ENCODE measurements at places on chromosomes 3 and 15. TPM values are rescaled to one million over a fixed set of nuclear protein-coding genes. Genes with fewer than 3 reads are reported as not detected.
A peak's percentile ranks its signal among the peaks of the same experiment; 100 is the strongest.

GRCh38 chr3:113947372-113948014 is at the start of gene ZDHHC23:
Gene ZDHHC23 (plus strand): TSS chr3:113948013. CDS start chr3:113948803, 790 bp downstream.
- H3K4me3 ChIP-seq: peak within 1 kb of the TSS; percentile 60
- H3K27ac ChIP-seq: no peak within 1 kb of the TSS
- peaks cover 19% of the 10 kb centered on the region for H3K27me3 ChIP-seq
- peaks cover 12% of the 10 kb centered on the region for H3K4me1 ChIP-seq
- peak; percentile 60 for DNase-seq
- no peaks in the 10 kb centered on the region for H3K36me3 ChIP-seq

- H3K27ac ChIP-seq: no peak overlapping the region
- no peaks in the 10 kb centered on the region for H3K36me3 ChIP-seq
- no peaks in the 10 kb centered on the region for H3K4me1 ChIP-seq
Observed at GRCh38 chr15:100980410-100981046, 61.4 kb downstream of the LRRK1 start.

DNA sequence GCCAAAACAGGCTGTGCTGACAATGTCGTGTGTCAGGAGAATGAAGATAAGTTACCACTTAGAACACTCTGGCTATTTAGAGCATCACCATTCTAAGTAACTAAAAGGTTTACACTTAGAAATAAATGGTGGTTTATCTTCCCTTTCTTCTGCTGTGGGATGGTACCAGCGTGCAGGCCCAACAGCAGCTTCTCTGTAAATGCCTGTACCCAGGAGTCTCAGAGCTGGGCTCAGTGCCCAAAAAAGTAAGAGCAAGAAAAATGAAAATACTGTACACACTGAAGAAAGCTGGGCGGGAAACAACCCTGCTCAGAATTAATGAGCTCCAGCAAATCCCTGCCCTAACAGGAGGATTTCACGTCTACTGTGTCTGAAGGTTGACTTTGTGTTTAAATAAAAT is 206.5 kb downstream of the MFSD1 start:
- H3K36me3 ChIP-seq: no peaks in the 10 kb centered on the region
- no peaks in the 10 kb centered on the region for H3K4me1 ChIP-seq
- H3K27me3 ChIP-seq: no peaks in the 10 kb centered on the region
- H3K27ac ChIP-seq: no peak overlapping the region
- H3K4me3 ChIP-seq: no peak overlapping the region

GRCh38 chr3:37025561-37026335 is 32.4 kb downstream of the MLH1 start:
- H3K27ac ChIP-seq: no peak overlapping the region
- no peak overlapping the region for H3K4me3 ChIP-seq
- H3K27me3 ChIP-seq: no peaks in the 10 kb centered on the region
- H3K4me1 ChIP-seq: peaks cover 4% of the 10 kb centered on the region

DNA sequence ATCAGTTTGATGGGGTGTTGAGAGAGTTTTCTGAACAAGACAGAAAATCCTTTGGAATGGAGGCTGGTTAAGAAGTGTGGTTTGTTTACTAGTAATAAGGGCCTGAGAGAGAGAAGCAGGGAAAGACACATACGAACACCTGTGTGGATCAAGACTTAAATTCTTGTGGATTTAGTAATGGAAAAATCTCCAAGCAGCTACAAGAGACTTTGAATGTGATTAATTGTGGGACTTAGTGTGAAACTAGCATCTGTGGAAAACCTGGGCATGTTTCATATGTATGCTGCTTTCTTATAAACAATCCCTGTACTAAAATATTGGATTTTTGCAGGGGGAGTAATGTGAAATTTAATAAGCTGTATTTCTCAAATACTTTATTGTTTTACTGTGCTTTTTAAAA is 399.1 kb downstream of the SI start:
- no peak overlapping the region for H3K27ac ChIP-seq
- no peak overlapping the region for H3K4me3 ChIP-seq
- no peaks in the 10 kb centered on the region for H3K27me3 ChIP-seq
- H3K36me3 ChIP-seq: no peaks in the 10 kb centered on the region

- peaks cover 8% of the 10 kb centered on the region for H3K36me3 ChIP-seq
- no peak overlapping the region for H3K4me3 ChIP-seq
- H3K27me3 ChIP-seq: no peaks in the 10 kb centered on the region
- peak; percentile 12 for DNase-seq
- H3K4me1 ChIP-seq: no peaks in the 10 kb centered on the region
Observed at GRCh38 chr3:27380433-27381357, 11.5 kb upstream of the NEK10 start.

- no peaks in the 10 kb centered on the region for H3K36me3 ChIP-seq
- DNase-seq: peak; percentile 69
- H3K27me3 ChIP-seq: peaks cover 4% of the 10 kb centered on the region
- H3K27ac ChIP-seq: no peak overlapping the region
Observed at GRCh38 chr3:63351159-63352007, 73.3 kb downstream of the SYNPR start.

- H3K27ac ChIP-seq: no peak overlapping the region
- no peaks in the 10 kb centered on the region for H3K27me3 ChIP-seq
- no peak for DNase-seq
- H3K4me1 ChIP-seq: no peaks in the 10 kb centered on the region
- no peak overlapping the region for H3K4me3 ChIP-seq
- peaks cover 2% of the 10 kb centered on the region for H3K36me3 ChIP-seq
Observed at GRCh38 chr3:29936054-29936453, 655.2 kb downstream of the RBMS3 start.

DNA sequence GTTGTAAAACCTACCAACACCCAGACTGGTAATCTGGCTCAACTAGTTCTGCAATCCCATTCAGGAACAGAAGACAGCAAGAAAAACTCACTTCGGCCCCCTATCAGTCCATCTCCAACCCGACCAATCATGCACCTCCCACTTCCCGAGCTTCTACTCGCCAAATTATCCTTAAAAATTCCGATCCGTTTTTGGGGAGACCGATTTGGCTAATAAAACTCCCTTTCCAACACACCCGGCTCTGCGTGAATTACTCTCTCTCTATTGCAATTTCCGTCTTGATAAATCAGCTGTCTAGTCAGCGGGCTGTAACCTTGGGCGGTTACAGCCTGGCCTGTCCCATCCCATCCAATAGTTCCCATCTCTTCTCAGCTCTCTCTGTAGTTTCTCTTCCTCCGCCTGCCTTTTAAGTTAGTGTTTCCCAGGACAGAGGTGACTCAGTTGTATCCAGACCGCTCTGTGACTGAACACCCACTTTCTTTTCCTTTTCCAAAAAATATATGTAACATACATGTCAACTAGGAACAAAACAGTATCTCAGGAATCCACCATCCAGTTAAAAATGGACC is 780 bp upstream of the ACAD9 start:
- H3K4me3 ChIP-seq: peak overlapping the region; percentile 83
- no peaks in the 10 kb centered on the region for H3K27me3 ChIP-seq
- H3K36me3 ChIP-seq: peaks cover 22% of the 10 kb centered on the region
- DNase-seq: peak; percentile 68
- H3K4me1 ChIP-seq: peaks cover 37% of the 10 kb centered on the region
- H3K27ac ChIP-seq: peak overlapping the region; percentile 98

GRCh38 chr3:100776746-100777145 is 67.5 kb downstream of the TFG start:
- H3K4me3 ChIP-seq: no peak overlapping the region
- H3K27ac ChIP-seq: no peak overlapping the region
- H3K36me3 ChIP-seq: peaks cover 38% of the 10 kb centered on the region
- H3K27me3 ChIP-seq: no peaks in the 10 kb centered on the region
- peaks cover 4% of the 10 kb centered on the region for H3K4me1 ChIP-seq

DNA sequence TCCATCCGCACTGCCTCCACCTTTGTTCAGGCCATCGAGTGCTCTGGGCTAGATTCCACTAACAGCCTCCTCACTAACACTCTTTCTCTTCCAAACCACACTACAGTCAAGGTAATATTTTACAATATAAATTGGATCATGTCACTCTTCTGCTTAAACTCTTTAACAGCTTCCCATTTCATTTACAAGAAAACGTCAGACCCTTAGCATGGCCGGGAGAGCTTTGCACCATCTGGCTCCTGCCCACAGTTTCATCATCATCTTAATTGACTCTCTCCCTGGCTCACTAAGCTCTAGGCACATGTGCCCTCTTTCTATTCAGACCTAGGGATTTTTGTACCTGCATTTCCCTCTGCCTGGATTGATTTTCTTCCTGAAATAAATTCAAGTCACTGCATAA is 354.7 kb downstream of the FGF12 start:
- no peak overlapping the region for H3K27ac ChIP-seq
- DNase-seq: peak; percentile 21
- H3K4me1 ChIP-seq: no peaks in the 10 kb centered on the region
- H3K27me3 ChIP-seq: no peaks in the 10 kb centered on the region
- no peaks in the 10 kb centered on the region for H3K36me3 ChIP-seq
- H3K4me3 ChIP-seq: no peak overlapping the region

DNA sequence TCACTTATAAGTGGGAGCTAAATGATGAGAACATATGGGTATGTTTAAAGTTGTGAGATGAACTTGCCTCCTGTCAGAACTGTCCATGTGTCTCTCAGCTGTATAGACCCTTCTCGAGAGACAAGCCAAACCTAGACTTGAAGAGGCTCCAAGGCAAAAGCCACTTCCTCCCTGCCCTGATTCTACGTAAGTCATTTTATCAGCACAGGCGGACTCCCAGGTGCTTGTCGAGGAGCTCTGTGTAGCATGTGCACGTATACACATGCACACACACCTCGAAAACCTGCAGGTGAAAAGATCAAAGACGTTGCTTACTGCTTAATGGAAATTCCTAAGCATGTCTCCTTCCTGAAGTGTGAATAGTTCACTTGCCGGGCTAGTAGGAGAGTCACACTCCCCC is 5.6 kb upstream of the CLEC3B start:
- H3K27ac ChIP-seq: peak overlapping the region; percentile 84
- peaks cover 63% of the 10 kb centered on the region for H3K4me1 ChIP-seq
- no peak overlapping the region for H3K4me3 ChIP-seq
- H3K36me3 ChIP-seq: peaks cover 5% of the 10 kb centered on the region
- DNase-seq: no peak

GRCh38 chr3:144129536-144130214 is 158.1 kb downstream of the DIPK2A start:
- DNase-seq: no peak
- H3K4me3 ChIP-seq: no peak overlapping the region
- H3K27ac ChIP-seq: no peak overlapping the region

- H3K36me3 ChIP-seq: no peaks in the 10 kb centered on the region
- no peaks in the 10 kb centered on the region for H3K27me3 ChIP-seq
- no peak overlapping the region for H3K4me3 ChIP-seq
- H3K27ac ChIP-seq: no peak overlapping the region
Observed at GRCh38 chr3:4571690-4572334, 78.7 kb downstream of the ITPR1 start.

GRCh38 chr3:170889630-170890029 is 18.8 kb downstream of the EIF5A2 start:
- peak; percentile 73 for DNase-seq
- no peak overlapping the region for H3K27ac ChIP-seq
- no peaks in the 10 kb centered on the region for H3K4me1 ChIP-seq
- no peaks in the 10 kb centered on the region for H3K36me3 ChIP-seq

DNA sequence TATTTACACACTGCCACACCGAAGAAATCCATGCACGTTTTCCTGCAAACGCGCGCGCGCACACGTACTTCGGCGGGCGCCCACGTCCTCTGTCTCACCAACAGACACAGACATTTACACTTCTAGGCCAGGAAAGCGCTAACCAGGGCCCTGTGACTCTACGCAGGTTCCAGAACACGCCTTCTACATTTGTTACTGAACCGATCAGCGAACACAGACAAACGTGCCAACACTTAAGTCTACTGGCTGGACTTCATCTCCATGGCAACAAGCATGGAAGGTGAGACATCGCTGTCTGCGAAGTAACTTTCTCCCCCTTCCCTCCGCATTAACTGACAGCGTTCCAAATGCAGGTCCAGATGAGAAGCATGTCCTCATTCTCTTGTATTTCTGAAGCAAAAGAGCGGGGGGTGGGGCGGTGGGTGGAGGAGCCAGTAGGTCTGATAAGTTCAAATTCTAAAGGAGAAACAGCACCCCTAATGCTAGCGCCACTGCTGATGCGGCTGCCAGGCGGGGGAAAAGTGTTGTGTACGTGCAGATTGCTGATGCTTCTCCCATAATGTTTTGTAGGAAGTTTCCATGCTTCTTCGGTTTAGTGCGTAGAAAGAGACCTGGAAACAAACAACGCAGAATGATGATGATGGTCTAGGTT is at the start of gene CTXN2:
Gene CTXN2 (plus strand): TSS at position 92 of the 652 bp plus-strand sequence. CDS start 9,636 bp downstream, outside the sequence.
- peak; percentile 1 for DNase-seq
- H3K36me3 ChIP-seq: no peaks in the 10 kb centered on the region
- peaks cover 8% of the 10 kb centered on the region for H3K27me3 ChIP-seq
- no peak within 1 kb of the TSS for H3K27ac ChIP-seq

- H3K36me3 ChIP-seq: peaks cover 3% of the 10 kb centered on the region
- no peak overlapping the region for H3K27ac ChIP-seq
- no peak for DNase-seq
- H3K4me1 ChIP-seq: no peaks in the 10 kb centered on the region
Observed at GRCh38 chr3:152377184-152377570, 108.4 kb downstream of the MBNL1 start.

DNA sequence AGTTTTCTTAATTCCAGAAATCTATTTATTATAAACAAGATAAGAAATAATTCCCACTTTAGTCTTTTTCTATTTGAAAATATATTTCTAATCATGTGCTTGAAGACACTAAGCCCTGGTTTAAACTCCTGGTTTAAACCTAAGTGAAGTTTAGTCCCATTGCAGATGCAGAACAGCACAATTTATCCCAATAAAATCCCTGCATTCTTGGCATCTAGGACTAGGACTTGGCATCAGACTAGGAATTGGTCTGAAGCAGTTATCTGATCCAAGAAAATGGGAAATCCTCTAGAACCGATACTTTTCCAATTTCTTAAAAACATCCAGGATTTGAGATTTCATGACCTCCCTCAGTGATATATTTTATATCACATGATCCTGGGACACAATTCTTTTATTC is 168.8 kb upstream of the VEPH1 start:
- no peaks in the 10 kb centered on the region for H3K27me3 ChIP-seq
- no peaks in the 10 kb centered on the region for H3K4me1 ChIP-seq
- no peak overlapping the region for H3K4me3 ChIP-seq

GRCh38 chr3:51813539-51813938 is 34.5 kb upstream of the IQCF6 start:
- no peaks in the 10 kb centered on the region for H3K27me3 ChIP-seq
- no peak overlapping the region for H3K27ac ChIP-seq
- no peaks in the 10 kb centered on the region for H3K36me3 ChIP-seq
- DNase-seq: peak; percentile 62
- peaks cover 12% of the 10 kb centered on the region for H3K4me1 ChIP-seq

DNA sequence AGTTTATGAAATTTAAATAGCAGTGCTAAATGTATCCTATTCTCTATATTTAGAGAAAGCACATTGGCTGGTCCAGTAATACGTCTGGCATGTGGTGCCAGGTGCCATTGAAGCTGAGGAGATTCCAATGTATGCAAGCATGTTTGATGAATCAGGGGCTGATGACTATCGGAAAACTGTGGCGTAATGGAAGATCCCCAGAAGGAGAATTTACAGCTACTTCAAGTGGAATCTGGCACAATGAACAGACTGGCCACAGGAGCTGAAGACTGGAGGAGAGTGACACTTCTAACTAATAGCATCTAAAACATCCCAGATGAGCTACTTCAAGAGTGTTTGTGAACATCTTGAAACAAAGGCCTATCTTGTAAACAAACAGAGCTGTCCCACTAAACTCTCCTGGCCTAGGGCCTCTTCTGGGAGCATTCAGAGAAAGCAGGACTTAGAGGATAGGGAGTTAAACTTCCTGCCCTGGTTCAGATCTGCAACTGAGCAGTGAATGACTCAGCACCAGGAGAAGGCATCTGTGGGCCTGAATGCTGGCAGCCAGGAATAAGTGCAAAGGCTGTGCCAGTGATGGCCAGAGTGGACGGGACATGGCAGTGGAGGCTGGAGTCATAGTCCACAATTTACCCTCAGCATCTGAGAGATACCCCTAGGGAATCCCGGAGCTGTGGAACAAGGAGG is 15.2 kb upstream of the ACTC1 start:
- H3K27me3 ChIP-seq: no peaks in the 10 kb centered on the region
- H3K4me1 ChIP-seq: peaks cover 14% of the 10 kb centered on the region
- no peaks in the 10 kb centered on the region for H3K36me3 ChIP-seq
- peak; percentile 35 for DNase-seq
- H3K4me3 ChIP-seq: no peak overlapping the region

Gene BFSP2
- not detected for polyA plus RNA-seq

Gene THUMPD3
- polyA plus RNA-seq: 33.9 TPM

Gene HHLA2
- 9.9 TPM for polyA plus RNA-seq

Gene GABPB1
- 22.1 TPM for polyA plus RNA-seq

Data from muscle of leg (tissue), 16 donors.